ENCODE measurements at places on chromosomes 4 and X. TPM values are rescaled to one million over a fixed set of nuclear protein-coding genes. Genes with fewer than 3 reads are reported as not detected.

ANTXR2 gene
- 107 TPM for total RNA-seq

NLGN4X gene
- 0.86 TPM for total RNA-seq

DNA sequence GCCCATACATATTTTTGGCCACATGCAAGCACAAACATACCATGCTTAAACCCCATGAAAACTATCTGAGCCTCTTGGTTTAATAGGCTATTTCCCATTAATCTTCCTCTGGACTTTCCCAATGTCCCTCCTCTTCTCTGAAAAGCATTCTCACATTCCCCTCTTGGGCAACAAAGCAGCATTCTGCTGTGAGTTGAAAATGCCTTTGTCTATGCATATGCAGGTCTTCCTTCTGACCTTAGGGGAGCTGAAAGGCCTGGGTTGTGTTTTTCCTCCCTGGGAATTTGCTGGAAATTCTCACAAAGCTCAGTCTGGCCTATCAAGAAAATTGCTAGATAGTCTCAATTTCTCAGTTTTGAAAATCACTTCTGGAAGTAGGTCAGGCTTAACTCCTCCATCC lies 4.2 kb downstream of the VSIG4 start:
- no peak for DNase-seq

DNA sequence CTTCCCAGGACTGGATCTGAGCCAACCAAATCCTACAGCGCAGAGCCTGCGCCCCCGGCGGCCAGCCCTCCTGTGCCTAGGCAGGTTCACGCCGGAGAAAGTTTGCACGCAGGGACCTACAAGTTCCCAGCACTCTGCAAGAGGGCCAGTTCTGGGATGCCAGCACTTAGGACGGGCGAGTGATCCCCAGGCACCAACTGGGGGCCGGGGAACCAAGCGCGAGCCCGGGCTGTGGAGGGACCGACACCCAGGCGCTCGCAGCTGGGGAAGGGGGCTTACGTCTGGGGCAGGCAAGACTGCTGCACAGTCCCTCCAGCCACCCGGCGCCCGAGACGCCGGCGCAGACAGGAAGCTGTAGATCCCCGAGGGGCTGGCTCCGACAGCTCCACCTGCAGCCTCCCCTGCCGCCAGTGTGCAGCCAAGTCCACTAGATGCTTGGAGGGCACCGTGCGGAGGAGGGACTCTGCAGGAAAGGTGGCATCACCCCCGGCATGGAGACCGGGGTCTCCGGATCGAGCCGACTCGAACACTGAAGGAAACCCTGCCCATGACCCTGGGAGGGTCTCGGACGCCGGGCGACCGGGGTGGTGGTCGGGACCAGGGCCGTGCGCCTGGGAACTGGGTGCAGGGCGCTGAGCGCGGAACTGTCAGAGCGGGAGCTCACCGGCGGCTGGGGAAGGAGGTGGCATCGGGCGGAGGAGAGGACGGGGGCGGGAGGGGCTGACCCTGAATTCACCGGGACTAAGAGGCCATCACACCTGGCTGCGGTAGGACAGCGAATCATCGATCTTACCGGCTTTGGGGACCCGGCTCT lies 566 bp downstream of the CORIN start:
- DNase-seq = no peak

- DNase-seq = peak; percentile 44
These were observed 1.5 kb downstream of the PLS3 start for GRCh38 chrX:115562480-115562847.

DNA sequence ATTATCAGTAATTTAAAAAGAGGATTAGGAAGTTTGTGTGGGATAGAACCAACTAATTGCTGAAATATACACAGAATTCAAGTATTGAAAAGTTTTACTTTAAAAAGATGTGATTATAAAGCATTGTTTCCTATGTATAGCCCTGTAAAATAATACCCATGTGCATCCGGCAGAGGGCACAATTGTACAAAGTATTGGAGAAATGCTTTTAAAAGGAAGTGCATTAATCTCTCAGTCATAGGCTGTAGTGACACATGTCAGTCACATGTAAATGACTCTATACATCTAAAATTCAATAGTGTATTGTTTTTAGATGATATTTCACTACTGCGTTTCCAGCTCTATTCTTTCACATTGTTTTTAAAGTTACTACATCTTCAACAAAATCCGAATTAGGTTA lies 9.7 kb upstream of the GEMIN8 start:
- DNase-seq = peak; percentile 45

GRCh38 chrX:23901805-23902204 lies 5.9 kb downstream of the APOO start:
- DNase-seq = peak; percentile 88

TMEM150C gene
- total RNA-seq = 0.43 TPM

DNA sequence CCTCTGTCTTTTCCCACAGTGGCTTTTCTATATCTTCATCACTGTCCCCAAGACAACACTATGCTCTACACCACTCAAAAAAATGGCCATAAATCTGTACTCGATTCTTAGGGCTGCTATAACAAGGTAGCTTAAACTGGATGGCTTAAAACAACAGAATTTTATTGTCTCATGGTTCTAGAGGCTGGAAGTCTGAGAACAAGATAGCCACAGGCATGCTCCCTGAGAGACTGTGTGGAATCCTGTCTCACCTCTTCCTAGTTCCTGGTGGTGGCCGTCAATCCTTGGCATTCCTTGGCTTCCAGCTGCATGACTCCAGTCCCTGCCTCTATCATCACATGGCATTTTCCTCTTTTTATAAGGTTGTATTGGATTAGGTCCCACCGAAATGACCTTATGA lies 70.7 kb upstream of the DCLK2 start:
- no peak for DNase-seq

NKX6-1 gene
- under 0.01 TPM for total RNA-seq

DNA sequence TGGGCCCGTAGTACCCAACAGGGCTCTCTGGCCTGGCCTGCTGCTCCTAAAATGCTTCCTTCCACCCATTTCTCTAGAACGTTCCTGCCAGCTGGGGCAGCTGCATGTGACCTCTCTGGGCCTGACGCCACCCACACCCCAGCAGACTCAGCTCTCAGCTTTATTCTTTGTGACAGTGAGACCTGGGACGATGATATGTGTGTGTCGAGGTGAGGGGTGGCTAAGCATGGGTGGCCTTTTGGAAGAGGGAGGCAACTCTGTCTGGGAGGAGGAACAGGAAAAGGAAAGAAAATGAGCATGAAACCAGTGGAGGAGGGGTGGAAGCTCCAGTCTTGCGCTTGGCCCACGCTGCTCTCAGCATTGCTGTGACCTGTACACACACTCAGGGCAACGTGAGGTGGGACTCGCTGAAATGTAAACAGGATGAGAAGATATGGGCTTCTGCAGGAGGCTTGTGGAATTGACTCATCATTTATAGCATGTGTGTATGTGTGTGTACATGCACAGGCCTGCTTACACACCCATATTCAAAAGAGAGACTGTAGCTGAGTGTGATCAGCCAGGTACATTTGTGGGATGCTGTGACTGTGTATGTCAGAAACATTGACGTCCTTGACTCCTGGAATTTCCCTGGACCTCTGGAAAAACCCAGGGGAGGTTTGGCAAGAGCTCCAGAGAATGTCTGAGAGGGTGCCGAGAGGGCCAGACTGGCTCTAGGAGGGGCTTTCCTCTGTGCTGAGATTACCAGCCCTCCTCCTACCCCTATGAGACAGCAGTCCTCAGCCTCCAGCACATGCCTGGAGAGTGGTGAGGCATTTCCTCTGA lies 137.9 kb downstream of the PJA1 start:
- DNase-seq = peak; percentile 87

- DNase-seq = no peak
These were observed 214.9 kb upstream of the ARHGAP24 start for GRCh38 chr4:85260064-85260463.

NXF2 gene
- total RNA-seq = not detected

DNA sequence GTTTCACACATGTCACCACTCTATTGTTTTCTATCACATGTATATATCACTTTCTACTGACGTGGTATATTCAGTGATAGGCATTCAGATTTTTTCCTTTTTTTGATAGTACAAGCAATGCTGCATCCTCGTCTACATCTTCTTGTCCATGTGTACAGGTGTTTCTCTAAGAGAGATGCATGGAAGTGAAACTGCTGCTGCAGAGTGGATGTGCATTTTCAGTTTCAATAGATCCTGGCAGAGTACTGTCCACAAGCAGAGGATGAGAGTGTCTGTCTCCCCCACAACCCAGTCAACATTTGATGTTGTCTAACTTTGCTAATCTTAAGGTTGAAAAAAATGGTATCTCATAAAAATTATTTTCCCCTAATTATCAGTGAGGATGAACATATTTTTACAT lies 194.0 kb upstream of the CASK start:
- no peak for DNase-seq

SRPK3 gene
- 0.86 TPM for total RNA-seq

SOX3 gene
- total RNA-seq = not detected

- DNase-seq = no peak
These were observed 89.1 kb downstream of the FNIP2 start for GRCh38 chr4:158857951-158858350.

SAP30 gene
- 21.2 TPM for total RNA-seq

DNA sequence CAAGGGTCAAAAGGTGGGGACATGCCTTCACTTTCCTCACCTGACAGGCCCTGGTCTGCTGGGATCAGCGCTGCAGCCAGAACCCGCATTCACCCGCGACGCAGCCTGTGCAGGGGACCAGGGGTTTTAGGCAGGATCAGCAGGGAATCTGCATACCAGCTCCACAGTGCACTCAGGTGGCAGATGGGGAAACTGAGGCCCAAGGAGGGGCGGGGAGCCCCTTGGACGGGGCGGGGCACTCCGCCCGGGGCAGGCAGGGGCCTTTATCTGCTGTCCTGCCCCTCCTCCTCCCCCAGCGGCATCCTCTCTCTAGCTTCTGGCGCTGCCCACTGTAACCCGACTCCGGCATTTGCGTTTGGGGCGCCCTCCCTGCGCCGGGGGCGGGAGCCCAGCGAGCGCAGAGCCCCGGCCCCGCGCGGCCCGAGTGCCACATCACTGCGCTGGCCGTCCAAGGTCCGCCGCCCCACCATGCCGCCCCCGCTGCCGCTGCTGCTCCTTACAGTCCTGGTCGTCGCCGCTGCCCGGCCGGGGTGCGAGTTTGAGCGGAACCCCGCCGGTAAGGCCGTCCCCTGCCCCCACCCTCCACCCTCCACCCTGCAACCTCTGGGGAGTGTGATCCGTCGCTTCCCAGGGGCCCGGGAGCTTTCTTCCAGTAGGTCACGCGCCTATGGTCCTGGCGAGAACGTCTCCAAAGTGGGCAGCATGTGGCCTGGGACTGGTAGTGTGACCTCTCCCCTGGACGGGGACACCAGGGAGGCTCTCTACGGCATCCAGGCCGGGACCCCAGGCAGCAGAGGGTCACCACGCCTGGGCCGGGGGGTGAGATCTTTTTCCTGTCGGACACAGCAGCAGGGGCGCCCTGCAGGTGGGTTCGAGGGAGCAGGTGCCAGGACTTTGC lies at the start of gene CPZ:
TSS of gene CPZ (plus strand) at position 400 of the 898 bp plus-strand sequence. CDS start at position 469, 69 bp downstream.
- peak; percentile 69 for DNase-seq

PNMA5 gene
- 0.64 TPM for total RNA-seq

- DNase-seq = no peak
These were observed 160.1 kb downstream of the TET2 start for GRCh38 chr4:105306820-105307219.

- peak; percentile 17 for DNase-seq
These were observed 55.2 kb downstream of the ELF4 start for GRCh38 chrX:130055103-130055502.

- DNase-seq = peak; percentile 64
These were observed 224.9 kb upstream of the FAT1 start for GRCh38 chr4:186948361-186949242.

- DNase-seq = no peak
These were observed 12.8 kb downstream of the EREG start for GRCh38 chr4:74377714-74378113.

- DNase-seq = no peak
These were observed 38.7 kb upstream of the SH3RF1 start for GRCh38 chr4:169309326-169309967.

DNA sequence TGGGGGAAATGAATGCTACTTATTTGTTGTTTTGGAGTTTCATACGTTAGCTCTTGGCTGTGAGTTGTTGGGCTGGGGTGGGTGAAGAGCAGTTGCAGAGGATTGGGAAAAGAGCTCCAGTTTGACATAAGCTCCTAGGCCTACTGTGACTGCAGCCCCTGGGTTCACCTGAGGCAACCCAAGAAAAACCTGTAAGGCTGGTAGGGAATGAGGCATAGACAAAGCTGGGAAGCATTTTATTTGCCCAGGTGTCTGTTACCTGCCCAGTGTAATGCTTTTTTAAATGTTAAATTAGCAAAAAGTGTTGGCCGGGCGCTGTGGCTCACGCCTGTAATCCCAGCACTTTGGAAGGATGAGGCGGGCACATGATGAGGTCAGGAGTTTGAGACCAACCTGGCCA lies 160.0 kb downstream of the FHIP1A start:
- DNase-seq = no peak

KLB gene
- total RNA-seq = not detected

VEGFD gene
- total RNA-seq = not detected

DNA sequence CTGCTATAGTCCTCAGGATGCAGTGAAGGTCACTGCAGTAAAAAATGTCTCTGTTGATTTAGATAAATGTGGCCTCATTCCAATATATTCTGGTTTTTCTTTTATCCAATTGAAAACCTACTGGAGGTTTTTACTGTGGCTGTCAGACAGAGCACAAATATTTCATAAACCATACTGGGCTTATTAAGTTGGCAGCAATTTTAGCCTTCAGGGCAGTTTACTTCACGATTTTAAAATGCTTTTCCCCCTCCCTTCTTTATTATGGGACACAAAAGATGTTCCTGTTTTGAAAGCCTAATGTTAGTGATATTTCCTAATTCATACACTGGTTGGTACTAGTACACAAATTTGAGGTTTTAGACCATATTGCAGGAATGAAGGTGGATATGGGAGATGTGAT lies 939.4 kb downstream of the C4orf33 start:
- DNase-seq = no peak

DNA sequence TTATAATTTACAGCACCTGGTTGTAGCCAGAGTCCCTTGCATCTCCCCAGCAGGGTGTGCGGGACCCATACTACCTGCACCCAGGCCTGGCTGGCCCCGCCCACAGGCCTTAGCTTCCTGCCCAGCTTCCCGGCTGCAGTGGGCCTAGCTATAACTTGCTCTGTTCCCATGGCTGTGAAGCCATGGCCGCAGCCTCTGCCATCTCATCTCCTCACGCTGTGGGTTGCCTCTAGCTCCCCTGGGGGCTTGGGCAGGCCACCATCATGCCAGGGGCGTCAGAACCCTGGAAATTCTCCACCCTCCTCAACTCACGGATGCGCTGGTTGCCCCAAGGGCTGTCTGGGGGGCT lies 26.1 kb upstream of the SORBS2 start:
- DNase-seq = no peak

DNA sequence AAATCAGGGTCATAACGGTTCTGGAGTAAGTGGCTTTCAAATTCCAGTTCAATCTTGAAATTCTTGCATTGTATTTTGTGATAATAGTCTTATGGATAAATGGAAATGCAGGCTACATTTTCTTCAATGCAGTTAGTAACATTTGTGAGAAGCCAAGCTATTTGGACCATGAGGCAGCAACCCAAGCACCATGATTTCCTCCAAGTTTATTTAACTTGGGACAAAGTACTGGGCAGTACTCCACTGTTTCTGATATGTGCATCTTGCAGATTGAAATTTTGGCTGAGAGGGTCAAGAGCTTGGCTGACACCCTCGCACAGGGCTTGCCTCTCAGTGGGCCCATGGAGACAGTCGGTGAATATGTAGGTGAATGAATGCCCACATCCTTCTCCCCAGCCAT lies 39.9 kb downstream of the CNGA2 start:
- DNase-seq = no peak
